CD4-positive, alpha-beta T cell treated with Interleukin-6 for 4 hours (primary cell): ENCODE measurements at places on chromosomes 1 and 21.

GRCh38 chr1:241408170-241408569 lies 51.2 kb upstream of the RGS7 start:
- DNase-seq: no peak

DNA sequence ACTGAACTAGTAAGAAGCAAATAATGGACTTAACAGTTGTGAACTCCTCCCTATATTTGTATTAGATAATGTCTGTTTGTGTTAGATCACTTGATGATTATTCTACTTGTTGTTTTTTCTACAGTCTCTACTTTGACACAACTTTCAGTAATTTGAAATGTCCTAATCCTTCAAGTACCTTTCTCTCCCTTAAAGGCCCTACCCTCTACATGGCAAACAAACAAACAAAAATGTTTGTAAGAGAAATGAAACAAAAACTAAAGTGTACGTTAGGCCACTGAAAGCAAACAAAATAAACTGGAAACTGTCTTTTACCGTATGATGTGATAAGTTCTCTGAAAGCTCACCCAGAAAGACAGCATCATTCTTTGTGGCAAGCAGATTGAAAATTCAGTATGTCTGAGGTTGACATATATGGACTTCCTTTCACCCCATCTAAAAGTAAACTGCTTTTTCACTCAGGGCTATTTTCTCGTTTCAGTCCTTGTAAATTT lies 255.9 kb upstream of the SNX7 start:
- DNase-seq: no peak

DNA sequence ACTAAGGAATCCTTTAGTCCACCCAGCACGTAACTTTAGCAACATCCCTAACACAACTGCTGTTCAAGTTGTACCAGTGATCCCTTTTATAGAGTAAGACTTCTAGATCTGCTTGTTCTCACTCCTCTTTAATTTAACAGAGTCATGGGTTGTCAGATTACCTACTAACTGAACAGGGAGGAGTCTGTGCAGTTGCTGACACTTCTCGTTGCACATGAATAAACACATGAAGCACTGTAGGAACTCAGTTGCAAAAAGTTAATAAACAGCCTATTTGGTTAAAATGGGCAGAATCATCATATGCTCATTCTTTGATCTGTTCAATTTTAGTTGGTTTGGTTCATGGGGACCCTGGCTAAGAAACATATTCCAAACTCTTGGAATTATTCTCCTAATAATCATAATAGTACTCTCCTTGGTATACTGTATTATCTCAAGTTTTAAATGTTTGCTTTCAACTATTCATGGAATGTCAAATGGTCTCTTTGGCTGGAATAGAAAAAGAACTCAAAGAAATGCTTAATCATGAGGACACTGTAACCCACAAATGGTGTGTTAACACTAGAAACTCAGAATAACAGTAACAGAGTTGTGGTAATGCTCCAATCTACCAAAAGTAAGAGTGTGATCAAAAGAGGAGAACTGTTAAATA lies 15.6 kb downstream of the PLPPR5 start:
- DNase-seq: no peak

- no peak for DNase-seq
Observed at GRCh38 chr1:189607477-189608096, 870.1 kb downstream of the BRINP3 start.

DNA sequence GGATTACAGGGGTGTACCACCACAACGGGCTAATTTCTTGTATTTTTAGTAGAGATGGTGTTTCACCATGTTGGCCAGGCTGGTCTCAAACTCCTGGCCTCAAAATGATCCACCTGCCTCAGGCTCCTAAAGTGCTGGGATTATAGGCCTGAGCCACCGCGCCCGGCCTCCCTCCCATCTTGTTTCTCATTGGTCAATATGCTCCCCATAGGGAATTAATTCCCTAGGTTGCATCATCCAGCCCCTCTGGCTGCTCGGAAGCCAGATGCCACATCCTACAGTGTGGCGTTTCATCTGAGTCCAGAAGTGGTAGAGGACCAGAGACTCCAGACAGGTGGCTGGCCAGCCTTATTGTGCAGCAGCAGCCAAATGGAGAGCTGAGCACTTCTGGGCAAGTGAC lies 11.5 kb upstream of the VASH2 start:
- DNase-seq: no peak

DNA sequence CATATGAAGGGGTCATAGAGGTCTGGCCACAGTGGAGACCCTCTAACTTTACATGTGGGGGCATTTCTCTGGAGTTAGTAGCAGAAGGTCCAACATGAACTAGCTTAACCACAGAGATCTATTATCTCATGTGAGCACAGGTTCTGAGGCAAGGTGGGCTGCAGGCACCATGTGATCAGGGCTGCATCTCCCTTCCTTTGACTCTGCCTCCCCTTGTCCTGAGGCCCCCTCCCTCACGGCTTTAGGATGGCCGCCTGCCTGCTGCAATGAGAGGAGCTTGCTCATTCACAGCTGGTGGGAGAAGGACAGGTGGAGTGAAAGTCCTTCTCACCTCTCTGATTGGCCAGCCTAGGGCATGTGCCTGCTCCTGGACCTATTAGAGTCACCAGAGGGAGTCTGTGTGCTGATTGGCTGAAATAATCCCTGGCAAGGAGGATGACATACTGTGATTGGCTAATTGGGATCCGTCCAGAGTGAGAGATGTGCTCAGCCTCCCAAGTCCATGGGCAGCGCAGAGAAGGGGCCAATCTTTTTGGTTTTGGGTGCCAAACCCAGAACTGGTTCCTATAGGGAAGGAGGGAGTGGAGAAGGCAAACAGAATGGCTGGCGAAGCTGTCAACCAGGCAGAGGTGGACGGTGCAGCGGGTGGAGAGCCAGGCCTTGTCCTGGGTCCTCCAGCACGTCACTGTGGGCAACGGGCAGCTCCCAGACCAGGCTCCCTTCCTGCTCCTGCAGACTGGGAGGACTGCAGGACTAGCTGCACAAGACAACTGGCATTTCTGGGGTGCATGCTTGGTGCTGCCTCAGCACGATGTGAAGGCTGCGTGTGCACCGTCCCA lies 39.4 kb upstream of the C1orf174 start:
- DNase-seq: no peak

DNA sequence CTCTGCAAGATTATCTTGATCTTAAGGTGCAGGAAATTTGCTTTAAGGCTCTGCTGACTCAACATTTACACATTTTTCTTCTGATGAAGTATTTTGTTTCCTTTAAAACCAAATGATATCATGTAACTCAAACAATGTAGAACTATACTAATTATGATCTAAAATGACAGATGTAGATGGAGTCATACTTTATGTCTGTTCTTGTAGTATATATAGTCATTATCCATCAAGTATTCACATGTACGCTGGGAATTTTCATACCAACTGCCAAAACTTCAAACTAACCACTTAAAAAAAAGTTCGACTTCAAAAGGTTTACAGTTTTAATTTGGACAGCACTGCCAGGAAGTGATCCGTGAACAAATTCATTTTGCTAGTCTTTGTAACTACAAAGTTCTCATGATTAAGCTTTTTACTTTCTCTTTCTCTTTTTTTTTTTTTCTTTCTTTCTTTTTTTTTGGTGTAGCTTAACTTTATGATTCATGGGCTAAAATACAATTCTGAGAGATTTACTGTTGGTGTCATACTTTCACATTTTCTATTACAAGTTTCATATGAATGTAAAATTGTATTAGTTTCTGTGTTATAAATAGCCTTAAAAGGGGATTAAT lies 509.0 kb upstream of the CXADR start:
- no peak for DNase-seq

DNA sequence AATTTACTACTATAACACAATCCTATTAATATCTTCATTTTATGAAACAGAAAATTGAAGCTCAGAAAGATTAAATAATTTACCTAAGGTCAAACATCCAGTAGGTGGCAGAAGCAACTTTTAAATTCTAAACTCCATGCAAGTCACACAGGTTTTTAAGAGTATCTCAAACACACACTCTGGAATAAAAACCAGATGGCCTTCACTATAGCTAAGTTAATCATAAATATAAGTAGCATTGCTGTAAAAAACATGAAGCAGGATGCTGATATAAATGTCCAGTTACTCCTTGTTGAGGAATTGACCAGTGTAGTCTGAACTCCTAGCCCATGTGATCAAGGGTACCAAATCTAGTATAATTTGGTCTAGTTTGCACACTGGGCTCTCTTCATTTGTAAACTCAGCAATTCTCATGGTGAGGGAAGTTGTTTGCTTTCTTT lies 9.4 kb upstream of the FMO3 start:
- DNase-seq: no peak

DNA sequence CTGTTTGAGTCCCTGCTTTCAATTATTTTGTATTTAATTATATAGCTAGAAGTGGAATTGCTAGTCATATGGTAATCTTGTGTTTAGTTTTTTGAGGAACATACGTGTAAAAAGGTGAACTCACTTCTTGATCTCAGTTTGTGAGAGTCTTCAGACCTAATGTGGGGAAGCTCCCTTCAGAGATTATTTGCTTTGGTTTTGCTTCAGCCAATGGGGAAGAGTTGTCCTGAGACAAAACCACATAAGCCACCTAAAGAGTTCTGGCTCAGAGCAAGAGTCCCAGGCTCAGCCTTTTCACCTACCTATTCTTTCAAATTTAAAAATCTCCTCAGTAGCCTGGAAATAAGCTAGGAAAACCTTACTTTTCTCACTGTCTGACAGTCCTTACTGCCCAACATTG lies 138.4 kb downstream of the UCK2 start:
- no peak for DNase-seq

GRCh38 chr1:58223522-58223921 lies 323.0 kb downstream of the OMA1 start:
- no peak for DNase-seq

GRCh38 chr1:29420202-29420601 lies 183.9 kb downstream of the PTPRU start:
- DNase-seq: no peak

GRCh38 chr1:17184161-17184665 lies 20.7 kb upstream of the PADI1 start:
- DNase-seq: no peak

DNA sequence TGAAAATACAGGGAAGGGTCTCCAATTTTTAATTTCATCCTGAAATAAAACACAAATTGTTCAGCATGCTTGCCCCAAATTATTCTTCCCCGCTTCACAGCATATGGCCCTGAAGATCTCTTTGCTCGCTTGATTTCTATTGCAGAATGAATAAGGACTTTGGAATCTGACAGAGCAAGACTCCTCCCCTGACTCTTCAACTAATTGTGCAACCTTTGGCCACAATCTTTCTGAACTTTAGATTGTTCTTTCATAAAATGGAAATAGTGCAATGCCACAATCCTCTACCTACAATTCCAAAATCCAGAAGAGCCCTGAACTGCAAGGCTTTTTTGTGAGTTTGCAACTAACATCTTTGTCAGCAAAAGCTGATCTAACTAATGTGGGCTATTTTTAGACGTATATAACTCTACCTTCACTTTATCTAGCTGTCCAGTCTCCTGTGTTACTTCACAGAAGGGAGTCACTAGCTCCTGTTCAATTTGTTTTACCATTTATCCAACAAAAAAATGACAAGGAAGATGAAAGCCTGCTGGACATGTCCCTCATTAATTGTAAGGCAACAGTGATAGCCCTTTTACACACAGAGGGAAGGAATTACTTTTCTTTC lies 13.4 kb downstream of the RNASEL start:
- DNase-seq: no peak

DNA sequence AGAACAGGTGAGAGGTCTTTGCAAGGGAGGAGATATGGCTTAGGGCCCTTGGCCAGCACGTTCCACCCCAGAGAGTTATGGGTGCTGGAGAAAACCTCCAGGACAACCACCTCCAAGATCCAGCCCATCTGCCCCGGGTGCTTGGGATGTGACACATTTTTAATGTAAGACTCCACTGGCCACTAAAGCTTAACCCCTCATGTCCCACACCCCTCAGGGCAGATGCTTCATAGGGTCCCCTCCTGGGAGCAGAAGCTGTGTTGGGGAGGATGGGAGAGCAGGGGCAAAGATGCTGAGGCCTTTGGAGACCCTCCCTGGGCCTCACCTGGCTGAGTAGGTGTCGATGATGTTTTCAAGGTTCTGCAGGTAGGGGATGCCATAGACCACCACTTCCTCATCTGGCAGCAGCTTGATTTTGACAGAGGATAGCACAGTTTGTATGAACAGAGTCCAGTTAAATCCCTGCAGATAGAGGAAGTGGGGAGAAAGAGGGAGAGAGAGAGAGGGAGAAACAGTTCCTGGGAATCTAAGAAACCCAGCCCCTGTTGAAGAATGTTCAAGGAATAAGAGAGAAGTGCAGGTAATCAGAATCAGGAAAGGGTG lies 11.9 kb downstream of the PRXL2B start:
- no peak for DNase-seq

DNA sequence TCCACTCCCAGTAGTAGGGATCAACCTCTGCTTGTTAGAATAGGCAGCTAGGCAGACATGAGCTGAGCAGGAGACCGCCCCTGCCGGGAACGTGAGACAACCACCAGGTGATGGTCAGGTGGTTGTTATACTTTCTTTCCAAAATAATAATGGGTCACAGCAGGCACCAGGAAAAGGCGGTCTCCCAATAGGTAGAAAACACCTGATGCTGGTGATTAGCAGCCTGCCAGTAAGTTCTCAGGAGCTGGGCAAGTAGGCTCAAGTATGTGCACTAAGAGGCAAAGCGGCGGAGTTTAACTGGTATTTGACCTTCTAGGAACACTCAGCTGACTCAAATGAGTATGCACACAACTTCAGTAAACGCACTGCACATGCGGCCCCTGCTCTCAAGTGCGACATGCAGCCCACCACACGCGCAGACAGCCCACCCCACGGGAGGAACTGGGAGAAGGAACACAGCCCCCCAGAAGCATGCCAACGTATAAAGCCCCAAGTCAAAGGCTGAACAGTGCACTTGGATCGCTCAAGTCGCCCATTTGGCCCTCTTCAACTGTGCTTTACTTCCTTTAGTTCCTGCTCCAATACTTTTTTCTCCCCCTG lies 80.0 kb downstream of the DESI2 start:
- no peak for DNase-seq

GRCh38 chr1:92277105-92277723 lies 21.6 kb downstream of the GLMN start:
- no peak for DNase-seq

DNA sequence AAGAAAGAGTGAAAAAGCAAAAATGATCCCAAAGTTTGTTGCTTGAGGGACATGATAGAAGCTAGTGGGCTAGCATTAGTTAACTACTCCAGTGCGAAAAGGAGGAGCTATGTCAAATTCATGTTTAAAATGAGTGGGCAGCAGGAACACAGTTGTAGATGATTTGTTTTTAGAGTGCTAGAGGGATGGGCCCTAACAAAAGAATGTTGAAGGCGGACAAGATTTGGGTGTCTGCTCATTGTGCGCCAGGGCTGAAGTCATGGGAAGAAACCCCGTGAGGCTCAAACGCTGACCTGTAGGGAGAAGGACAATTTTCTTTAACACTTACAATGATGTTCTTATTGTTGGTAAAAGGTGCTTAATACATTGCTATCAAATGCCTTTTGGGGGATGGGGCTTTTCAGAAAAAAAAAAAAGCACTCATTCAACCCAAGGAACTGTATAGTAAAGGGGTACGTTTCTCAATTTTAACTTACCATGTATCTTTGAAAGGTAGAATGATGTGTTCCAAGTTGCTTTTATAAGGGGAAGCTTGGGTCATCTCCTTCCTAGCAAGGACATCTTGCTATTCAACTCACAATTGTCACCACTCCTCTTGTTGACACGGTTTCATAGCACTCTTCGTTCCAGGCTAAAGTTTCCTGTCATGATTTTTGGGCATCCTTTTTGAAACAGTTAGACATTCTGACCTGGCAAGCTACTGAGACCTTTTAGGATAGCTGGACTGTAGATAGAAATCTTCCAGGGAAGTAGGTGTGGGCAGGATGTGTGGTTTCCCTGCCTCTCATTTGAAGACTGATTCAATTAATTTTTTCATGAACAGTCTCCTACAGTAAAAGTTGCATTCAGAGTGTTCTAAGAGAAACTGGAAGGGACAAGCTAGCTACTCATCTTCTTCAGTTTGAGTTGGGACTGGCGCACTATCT lies 53.0 kb upstream of the CNN3 start:
- DNase-seq: no peak
